Activated T-cell treated with anti-CD3 and anti-CD28 coated beads for 24 hours (primary cell): ENCODE measurements at places on chromosomes 6 and 20.
A peak's percentile ranks its signal among the peaks of the same experiment; 100 is the strongest.

DNA sequence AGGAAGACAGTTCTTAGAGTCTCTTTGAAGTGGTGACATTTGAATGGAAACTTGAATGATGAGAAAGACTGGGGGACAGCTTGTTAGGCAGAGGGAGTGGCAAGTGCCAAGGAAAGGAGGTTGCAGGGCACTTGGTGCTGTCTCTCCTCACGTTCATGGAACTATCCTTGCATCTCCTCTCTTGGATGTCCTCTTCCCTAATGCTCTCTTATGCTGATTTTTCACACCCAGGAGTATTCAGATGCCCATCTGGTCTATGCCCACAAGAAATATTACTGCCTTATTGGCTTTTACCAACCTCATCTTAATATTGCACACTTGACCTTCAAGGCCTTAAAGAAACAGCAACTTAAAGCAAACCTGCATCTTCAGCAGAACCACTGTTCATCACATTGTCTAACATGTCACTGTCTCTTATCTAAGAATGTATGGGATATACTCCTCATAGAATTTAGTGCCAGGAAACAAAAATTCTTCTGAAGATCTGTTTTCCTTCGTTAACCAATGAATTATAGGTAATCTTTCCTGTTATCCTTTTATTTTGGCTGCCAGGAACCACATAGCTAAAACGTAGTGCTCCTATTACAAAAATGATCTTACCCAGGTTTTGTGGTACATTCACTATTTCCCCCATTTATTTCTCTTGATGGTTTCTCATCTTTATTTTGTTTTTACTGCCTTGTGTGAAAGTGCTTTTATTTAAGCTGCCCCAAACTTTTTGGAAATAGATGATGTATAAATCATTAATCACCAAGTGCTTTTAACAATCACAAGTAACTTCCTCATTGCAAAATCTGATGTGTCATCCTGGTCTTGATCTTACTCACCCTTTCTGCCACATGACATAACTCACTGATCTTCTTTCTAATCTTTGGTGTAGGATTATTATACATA lies 12.8 kb downstream of the RGS17 start:
- no peak for DNase-seq

DNA sequence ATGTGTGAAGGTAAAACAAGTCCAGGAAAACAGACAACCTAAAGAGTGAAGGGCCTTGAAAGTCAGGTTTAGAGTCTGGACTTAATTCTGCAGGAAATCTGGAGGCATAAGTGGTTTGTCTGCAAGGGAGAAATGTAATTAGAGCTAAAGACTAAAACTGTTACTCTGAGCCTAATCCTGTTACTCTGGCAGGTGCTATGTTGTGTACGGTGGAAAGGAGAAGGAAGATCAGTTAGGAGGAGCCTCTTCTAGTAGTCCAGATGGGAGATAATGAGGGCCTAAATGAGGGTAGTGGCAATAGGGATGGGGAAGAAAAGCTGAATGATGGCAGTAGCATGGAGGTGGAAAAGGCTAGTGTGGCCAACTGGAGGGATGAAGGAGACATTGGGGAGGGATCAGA lies 118.5 kb downstream of the PDSS2 start:
- DNase-seq, result no peak

- no peak for DNase-seq
Measured at GRCh38 chr6:148842296-148843019, 95.6 kb downstream of the UST start.

- DNase-seq, result no peak
Measured at GRCh38 chr20:45874576-45874975, 6.5 kb upstream of the ZSWIM1 start.

GRCh38 chr20:14712302-14712739 lies 374.9 kb upstream of the FLRT3 start:
- no peak for DNase-seq

- DNase-seq, result no peak
Measured at GRCh38 chr6:9126878-9127560, 691.7 kb upstream of the SLC35B3 start.

- DNase-seq, result no peak
Measured at GRCh38 chr20:62243906-62244515, 5.7 kb downstream of the OSBPL2 start.

GRCh38 chr20:44780226-44780625 lies 30.1 kb downstream of the RIMS4 start:
- DNase-seq, result peak; percentile 11

GRCh38 chr6:26155061-26155930 lies 68.1 kb downstream of the HFE start:
- no peak for DNase-seq

- DNase-seq, result no peak
Measured at GRCh38 chr6:87391334-87391733, 16.4 kb upstream of the CFAP206 start.

GRCh38 chr6:144392536-144392935 lies 107.4 kb downstream of the UTRN start:
- no peak for DNase-seq

GRCh38 chr6:2314641-2315040 lies 69.2 kb upstream of the GMDS start:
- DNase-seq, result no peak

DNA sequence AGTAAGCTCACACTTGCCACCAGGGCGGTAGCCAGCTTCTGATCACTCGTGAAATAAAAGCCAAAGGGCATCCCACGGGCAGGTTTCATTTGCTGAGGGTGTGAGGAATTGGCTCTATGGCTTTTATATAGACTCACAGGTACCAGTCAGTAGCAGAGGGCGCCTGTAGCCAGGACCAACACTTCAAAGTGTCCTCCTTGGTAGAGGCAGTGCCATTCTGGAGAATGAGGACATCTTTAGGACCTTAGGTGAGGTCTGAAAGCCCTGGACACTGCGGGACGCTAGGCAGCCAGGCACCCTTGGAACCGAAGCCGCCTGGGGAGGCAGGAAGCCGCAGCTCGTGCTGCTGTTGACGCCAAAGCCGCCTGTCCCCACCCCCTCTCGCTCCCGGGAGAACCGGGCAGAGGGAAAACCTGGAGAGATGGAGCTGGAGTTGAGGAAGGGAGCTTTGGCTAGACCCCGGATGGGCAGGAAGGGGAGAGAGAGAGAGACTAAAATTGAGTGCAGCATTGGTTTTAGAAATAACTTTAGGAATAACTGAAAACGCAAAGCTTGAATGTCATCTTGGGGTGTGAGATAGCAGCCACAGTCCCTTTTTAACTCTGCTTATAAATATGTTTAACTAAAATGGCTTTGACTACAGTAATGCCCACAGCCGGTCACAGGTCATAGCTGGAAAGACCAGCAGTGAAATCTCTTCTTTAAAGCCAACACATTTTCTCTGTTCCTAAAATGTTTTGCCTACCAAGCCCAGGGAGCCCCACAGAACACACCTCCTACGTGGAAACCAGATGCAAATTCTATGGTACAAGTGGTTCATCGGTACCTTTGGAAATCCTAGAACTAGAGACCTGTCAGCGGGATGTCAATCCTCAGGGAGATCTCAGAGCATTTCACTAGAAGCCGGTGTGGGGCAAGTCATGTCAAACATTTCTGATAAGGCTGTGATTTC lies 128.5 kb upstream of the CDYL start:
- no peak for DNase-seq

DNA sequence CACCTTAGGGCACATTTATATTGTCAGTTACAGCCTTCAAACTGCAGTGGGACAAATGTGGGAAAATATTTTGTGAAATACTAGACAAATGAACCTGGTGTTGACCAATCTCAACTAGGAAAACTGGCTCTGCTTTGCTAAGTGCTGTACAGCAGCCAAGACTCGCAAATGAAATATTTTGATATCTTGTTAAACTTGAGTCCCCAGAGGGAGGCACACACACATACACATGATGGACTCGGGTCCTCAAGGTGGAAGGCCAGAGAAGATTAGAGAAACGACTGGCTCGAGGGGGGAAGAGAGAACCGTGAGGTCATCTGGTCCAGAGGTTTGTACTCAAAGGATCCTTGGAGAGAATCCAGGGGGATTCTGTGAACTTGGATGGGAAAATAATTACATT lies 67.3 kb upstream of the JAG1 start:
- no peak for DNase-seq

DNA sequence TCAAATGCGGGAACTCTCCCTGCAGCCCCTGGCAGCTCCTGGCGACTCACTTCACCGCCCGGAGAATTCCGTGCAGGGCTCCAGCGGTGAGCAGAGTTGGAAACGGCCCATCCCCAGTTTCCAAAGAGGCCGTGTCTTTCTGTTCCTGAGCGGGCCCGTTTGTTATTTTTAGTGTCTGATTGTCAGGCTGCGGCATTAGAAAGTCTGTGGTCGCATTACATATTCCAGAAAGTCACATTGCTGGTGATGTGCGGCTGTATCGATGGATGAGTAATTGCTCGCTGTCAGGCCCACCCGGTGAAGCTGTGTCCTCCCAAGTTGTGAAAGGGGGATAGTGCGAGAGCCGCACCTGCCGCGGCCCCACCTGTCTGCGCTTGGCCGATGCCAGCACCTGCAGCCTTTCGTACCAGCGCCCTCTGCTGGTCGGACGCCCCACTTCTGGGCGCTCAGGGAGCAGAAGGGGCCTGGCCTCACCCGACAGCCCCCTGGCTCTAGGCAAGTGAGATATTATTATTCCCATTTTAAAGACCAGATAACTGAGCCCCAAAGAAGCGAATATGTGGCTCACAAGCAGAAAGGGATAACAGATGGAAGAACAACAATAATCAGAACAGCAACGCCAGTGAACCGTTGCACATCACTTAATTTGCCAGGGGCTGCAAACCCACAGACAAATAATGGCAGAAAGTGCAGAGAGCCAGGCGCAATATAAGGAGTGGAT lies 244.9 kb downstream of the TSHZ2 start:
- peak; percentile 76 for DNase-seq

DNA sequence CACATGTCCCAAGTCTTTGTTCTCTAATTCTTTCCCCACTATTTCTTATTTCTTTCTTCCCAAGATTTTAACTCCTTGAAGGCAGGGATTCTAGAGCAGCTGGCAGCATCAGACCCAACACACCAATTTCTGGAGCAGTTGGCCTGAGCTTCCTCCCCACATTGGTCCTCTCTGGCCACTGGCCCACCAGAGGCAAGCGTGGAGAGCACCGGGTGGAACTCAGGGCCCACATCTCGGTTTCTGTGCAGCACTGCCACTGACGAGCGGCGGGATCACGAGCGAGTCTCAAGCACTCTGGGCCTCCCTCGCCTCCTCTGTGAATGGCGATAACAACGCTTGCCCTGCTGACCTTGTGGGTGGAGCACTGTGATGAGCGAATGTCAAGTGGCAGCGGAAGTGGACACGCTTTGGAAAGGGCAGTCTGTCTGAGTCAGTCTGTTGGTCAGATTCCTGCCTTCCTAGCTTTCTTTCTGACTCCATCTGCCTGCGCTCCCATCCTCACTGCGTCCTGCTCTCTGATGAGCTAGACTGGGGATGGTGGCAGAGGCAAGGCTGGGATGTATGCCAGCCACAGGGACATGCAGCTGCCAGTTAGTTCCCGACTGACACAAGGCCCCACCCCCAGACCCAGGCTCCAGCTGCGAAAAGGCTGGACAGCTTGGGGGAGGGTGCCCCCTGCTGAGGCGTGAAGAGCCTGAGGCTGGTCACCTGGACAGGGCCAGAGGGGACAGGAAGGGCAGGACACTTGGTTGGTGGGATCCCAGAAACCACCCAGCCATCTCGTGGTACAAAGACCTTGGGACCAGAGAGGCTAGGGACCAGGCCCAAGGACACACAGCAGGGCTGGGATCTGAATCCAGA lies 4.5 kb upstream of the SPDEF start:
- no peak for DNase-seq

GRCh38 chr6:30828027-30828962 lies 56.0 kb upstream of the DDR1 start:
- peak; percentile 80 for DNase-seq

- no peak for DNase-seq
Measured at GRCh38 chr6:153872946-153873345, 166.1 kb upstream of the OPRM1 start.

- DNase-seq, result no peak
Measured at GRCh38 chr6:155708100-155708499, 252.5 kb upstream of the NOX3 start.

DNA sequence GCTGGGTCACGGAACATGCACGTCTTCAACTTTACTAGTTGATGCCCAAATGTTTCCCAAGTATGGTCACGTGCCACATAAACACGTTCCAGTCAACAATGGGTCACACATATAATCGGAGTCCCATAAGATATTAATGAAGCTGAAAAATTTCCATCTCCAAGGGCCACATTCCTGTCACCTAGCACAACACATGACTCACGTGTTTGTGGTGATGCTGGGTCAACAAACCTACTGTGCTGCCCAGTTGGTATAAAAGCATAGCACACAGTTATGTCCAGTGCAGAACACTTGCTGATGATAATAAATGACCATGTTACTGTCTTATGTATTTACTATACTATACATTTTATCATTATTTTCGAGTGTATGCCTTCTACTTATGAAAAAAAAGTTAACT lies 68.0 kb upstream of the INSM1 start:
- DNase-seq, result no peak

DNA sequence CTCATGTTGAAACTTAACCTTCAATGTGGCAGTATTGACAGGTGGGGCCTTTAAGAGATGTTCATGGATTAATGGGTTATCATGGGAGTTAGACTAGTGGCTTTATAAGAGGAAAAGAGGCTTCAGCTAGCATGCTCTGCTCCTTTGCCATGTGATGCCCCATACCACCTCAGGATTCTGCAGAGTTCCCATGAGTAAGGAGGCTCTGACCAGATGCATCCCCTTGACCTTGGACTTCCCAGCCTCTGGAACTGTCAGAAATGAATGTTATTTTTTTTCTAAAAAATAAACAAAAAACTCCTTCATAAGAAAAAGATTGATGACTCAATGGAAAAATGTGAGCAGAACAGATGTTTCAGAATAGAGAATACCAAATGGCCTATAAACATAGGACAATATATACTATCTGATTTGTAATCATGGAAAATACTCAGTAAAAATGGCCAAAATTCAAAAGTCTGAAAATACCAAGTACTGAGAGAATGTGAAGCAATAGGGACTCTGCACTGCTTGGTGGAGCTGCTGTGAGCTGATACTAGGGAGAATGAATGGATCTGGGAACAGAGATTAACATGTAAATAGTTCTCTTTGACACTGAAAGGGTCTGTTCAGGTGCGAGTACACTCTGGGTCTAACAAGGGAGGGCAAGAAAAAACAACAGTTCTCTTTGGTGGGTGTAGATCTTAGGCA lies 7.4 kb upstream of the TRIM39 start:
- no peak for DNase-seq

GRCh38 chr6:167394339-167394738 lies 69.5 kb downstream of the TTLL2 start:
- no peak for DNase-seq

- no peak for DNase-seq
Measured at GRCh38 chr6:114952229-114952628, 609.4 kb upstream of the HS3ST5 start.

- no peak for DNase-seq
Measured at GRCh38 chr20:61585764-61586163, 333.7 kb downstream of the CDH4 start.

DNA sequence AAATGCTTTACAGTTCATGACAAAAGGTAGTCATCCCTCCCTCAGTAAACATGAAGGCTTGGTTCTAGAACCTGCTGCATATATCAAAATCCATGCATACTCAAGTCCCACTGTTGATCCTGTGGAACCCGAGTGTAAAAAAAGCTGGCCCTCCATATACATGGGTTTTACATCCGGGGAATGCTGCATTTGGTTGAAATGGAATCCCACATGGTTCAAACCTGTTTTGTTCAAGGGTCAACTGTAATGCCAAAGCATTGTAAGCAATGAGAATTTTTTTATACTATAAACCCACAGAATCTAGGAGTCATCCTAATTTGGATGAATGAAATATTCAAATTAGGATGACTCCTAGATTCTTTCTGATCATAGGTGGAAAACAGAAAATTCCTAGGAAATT lies 5.9 kb upstream of the HDAC2 start:
- DNase-seq, result no peak

- DNase-seq, result no peak
Measured at GRCh38 chr20:58005581-58006345, 222.7 kb downstream of the ANKRD60 start.
